Sciatic nerve (tissue), 2 donors: ENCODE measurements at places on chromosomes 11 and 22.

DNA sequence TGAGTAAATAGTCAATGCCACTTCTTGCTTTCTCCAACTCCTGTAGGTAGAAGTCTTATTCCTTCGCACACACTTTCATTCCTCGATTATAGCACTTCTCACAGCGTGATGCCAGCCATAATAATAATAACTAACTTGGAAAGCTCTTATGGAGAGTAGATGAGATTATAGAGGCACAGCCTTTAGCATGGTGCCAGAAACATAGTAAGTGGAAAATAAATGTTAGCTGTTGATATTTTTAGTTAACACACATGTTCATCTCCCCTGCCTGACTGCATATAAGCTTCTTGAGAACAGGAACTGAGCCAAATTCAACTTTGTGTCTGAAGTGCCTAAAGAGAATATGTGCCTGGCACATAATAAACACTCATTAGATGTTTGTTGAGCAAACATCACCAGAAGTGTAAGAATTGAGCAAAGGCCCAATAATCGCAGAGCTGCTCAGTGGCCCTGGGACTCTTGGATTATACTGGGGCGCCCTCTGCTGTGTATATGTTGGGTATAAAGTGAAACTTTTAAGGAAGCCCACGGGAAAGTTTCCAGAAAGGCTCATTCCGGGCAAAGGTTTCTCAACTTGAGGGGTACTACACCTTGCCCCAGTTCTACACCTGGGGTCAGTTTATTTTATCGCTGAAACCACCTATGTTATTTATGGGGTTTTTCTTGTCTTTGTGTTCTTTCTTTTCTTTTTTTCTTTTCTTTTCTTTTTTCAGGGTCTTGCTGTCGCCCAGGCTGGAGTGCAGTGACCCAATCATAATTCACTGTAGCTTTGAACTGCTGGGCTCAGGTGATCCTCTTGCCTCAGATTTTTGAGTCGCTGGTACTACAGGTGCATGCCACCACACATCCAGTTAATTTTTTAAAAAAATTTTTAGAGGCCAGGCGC is 22.3 kb downstream of the SLN start:
- DNase-seq, result peak; percentile 78

GRCh38 chr22:29031227-29032011 is 30.2 kb downstream of the C22orf31 start:
- DNase-seq, result peak; percentile 66

DNA sequence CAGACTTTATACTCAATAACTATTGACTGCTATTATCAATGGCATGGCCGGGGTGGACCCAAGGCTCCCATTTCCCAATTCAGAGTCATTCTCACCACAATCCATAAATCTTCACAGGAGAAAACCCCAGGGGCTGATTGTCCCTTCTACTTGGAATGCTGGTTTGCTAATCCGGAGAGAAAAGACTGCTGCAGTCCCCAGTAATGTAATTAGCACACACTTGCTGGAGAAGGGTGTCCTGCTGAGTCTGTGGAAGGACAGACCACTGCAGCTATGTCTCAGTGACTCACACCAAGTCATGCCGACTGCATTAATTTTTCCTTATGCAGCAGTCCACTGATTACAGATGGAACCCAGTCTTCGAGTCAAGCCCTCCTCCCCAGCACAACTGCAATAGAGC is 5.9 kb upstream of the ETS1 start:
- DNase-seq, result no peak

- DNase-seq, result no peak
These were observed 61.1 kb downstream of the WNT7B start for GRCh38 chr22:45915841-45916240.

DNA sequence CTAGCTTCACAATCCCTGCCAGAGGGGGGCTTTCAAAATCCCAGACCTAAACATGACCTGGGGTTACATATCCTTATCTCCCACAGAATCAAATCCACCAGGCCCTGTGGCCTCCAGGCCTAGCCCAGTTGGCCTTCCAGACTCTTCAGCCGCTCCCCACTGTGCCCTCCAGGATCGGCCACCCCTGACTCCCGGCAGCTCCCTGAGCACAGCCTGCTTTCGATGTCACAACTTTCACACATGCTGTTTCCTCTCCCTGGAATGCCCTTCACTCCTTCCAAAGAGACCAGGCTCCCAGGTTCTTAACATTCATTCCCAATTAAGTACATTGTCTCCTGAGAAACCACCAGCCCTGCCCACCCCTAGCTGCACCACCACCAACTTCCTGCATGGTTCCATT is 62.7 kb downstream of the CSNK2A3 start:
- no peak for DNase-seq

- no peak for DNase-seq
These were observed 97.0 kb downstream of the PKNOX2 start for GRCh38 chr11:125261588-125261987.

- DNase-seq, result no peak
These were observed 16.1 kb downstream of the BIK start for GRCh38 chr22:43126501-43127165.

DNA sequence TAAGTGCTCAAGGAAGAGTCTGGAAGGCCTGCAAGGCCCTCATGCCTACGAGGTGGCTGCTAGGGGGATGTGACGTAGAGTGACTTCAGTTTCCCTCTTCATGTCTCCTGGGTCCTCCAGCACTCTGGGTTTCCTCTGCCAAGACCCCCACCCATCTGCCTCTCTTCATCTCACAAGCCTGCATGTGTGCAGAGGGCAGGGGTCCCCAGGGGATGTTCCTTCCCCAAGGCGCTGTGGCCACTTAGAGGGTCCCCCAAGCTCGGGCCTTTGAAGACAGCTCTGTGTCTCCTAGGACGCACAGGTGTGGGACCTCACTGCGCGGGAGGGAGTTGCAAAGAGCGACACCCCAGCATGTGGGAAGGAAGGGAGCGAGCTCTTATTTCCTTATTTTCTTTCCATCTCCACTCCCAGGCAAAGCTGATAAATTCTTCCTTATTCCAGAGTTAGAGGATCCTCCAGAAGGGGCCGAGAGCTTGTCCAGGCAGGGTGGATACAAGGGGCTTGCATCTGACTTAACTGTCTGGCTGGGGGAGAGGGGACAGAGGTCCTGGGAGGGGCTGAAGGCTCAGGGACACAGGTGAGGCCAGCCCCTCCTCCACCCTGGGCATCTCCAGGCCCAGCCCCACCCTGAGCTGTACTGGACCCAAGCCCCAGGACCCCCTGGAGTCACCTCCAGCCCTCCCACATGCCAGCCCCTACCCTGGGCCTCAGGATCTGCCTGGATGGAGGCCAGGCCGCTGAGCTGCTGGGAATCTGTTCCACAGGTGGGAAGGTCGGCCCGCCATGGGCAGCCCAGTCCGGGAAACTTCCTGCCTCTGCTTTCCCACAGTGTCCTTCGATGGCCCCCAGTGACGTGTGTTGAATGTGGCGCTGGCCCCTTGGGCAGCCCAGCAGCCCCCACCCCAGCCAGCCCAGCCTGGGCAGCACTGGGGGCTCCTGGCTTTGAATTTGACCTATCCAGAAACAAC is 59.7 kb upstream of the KCNQ1OT1 start:
- DNase-seq, result peak; percentile 49

- no peak for DNase-seq
These were observed 569.9 kb upstream of the FAT3 start for GRCh38 chr11:91654686-91655085.

DNA sequence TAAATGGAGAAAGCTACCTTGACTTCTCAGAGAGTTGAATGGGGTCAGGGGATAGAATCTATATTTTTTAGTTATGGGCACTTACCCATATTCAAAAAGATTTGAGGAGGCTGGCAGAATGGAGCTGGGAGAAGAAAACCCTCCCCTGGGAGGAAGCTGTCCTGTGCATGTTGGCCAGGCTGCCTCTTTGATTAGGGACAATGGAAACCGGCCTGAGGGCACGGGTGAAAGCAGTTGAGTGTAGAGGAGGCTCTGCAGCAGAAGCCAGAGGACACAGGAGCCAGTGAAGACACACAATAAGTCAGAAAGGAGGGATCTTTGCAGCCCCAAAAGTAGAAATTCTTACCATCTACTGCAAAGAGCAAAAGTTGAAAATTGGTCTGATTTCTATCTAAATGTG is 66.6 kb upstream of the B3GAT1 start:
- no peak for DNase-seq

DNA sequence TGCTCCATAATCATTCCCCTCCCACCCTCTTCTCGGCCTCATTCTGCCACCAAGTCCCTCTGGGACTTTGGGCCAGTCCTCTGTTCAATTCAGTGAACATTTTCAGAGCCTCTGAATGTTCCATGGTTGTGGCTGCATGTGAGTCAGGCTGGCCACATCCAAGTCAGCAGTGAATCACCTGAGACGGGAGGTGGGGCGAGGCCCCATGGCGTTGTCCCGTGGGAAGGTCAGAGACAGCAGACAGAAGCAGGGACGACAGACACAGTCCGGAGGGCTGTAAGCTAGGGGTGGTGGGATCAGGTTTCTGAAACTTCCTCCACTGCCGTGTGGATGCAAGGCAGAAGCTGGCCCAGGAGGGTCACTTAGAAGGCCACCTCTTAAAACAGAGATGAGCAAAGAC is 324.8 kb downstream of the MN1 start:
- no peak for DNase-seq

- no peak for DNase-seq
These were observed 5.5 kb downstream of the EHD1 start for GRCh38 chr11:64872790-64873488.

- no peak for DNase-seq
These were observed 29.3 kb downstream of the MOB2 start for GRCh38 chr11:1457326-1457680.

DNA sequence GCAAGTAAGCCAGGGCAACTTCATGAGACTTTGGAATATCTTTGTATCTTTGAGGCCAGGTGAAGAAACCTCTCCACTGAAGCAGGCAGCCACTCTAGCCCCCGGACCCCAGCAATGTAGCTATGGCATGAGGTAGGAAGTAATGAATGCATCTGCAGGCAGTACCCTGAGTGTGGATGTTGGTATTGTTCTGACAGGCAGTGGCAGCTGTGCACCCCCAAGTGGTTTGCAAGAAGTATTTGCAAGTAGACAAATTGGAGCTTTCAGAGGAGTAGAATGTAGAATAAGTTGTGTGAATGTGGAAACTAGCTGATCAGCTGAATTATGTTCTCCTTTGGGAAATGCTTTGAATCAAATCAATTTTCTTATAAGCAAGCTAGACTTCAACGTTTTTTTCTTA is 194.4 kb upstream of the PGR start:
- DNase-seq, result no peak

- no peak for DNase-seq
These were observed 15.3 kb upstream of the SYTL2 start for GRCh38 chr11:85826116-85826855.

GRCh38 chr22:27242474-27242873 is 559.1 kb downstream of the MN1 start:
- no peak for DNase-seq

DNA sequence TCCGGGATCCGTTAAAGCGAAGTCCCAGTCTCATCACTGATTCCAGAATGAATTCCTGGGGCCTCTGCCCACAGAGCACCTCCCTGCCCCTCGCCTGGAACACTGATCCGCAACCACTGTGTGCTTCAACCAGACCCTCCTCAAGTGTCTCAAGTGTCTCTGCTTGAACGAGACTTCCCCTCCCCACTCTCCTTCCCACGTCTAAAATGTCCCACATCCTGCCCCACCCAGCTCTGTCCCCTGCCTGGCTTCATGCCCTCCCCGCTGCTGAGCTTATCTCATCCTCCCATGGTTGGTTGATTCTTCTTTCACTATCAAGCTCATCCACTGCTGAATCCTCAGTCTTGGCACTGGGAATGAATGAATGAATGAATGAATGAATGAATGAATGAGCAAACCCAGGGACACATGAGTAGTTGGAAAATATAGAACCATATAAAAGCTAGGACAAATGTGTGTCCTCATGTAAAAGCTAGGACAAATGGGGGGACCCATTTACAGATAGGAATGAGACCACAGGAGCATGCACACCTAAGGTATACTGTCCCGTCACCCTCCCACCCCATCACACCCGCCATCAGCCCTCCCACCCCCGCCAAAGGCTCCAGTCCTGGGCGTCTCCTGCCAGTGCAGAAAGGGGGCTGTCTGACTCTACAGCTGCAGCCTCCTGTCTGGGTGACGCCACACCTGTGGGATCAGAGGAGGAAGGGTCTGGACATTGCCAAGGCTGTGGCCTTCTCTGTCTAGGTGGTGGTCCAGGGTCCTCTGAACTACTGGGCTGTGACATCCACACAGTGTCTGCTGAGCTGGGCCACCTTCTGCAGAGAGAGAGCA is 71.4 kb upstream of the LINC01488 start:
- DNase-seq, result no peak

DNA sequence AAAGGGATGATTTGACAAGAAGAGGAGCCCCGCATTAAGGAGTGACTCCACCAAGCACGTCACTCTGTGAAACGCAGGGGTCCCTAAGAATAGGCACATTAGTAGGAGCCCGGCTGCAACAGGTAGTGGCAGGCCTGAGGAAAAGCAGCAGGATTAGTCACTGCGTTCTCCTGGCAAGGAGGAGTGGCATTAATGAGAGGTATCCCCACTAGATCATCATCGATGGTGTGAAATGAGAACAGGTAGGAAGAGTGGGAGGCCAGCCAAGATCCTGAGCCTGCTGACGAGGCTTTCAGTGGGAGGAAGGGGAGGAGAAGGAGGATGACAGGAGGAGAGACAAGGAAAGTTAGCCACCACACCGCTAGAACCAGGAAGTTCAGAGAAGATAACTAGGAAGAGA is 38.6 kb downstream of the NRXN2 start:
- DNase-seq, result no peak

GRCh38 chr11:32426192-32426591 is 9.1 kb downstream of the WT1 start:
- DNase-seq, result no peak

- no peak for DNase-seq
These were observed 81.0 kb downstream of the MYEOV start for GRCh38 chr11:69374946-69375310.

GRCh38 chr11:105368711-105369110 is 229.1 kb upstream of the CARD18 start:
- no peak for DNase-seq

DNA sequence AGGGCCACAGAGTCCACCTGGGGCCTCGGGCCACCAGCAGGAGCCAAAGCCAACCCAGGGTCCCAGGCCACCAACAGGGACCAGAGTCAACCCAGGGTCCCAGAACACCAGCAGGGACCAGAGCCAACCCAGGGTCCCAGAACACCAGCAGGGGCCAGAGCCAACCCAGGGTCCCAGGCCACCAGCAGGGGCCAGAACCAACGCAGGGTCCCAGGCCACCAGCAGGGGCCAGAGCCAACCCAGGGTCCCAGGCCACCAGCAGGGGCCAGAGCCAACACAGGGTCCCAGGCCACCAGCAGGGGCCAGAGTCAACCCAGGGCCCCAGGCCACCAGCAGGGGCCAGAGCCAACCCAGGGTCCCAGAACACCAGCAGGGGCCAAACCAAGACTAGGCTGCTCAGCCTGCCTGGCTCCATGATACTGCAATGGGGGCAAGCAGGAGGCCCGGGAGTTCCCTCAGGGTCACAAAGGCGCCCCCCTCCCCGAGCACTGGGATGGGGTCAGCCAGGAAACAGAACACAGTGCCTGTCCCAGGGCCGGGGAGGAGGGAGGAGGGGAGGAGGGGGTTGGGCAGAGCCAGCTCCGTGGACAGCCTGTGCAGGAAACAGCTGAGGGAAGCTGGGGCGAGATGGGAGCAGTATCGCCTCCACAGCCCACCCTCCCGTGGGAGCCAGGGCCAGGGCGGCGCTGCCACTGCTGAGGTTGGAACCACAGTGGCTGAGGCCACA is 62.0 kb upstream of the PRR5 start:
- no peak for DNase-seq
